DND-41 (cell line): ENCODE measurements at places on chromosomes 6 and 20.

DNA sequence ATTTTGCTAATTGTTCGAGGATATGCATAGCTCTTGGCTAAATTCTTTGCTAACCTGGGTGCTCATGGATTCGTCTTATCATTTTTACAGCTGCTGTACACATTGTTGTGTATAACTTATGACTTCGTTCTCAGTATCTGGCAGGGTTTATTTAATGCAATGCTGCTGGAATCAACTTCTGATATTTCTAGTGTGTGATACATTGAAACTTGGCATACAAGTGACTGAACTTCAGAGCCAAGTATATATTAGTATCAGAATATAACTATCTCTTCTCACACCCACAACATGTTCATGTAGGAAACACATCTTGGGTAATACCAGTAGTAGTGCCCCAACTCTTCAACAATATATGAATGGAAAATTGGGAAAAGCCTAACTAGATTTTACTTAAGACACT lies 764.2 kb downstream of the TENT5A start:
- DNase-seq: no peak

DNA sequence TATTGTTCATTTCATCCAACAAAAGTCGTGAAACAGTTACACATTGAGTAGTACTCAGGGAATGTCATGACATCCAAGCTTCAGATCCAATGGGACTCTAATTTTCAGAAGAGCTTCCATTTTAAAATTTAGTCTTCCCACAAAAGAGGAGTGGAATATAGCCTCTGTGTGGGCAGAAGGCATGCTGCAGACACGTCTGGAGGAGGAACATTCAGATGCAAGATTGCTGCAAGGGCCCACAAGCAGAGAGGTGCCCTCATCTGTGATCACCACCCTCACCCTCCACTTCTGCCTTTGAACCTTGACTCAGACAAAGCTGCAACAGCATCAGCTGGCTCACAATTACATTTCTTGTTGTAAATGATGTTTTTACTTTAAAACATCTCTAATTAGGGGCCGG lies 29.9 kb downstream of the NRN1 start:
- no peak for DNase-seq

DNA sequence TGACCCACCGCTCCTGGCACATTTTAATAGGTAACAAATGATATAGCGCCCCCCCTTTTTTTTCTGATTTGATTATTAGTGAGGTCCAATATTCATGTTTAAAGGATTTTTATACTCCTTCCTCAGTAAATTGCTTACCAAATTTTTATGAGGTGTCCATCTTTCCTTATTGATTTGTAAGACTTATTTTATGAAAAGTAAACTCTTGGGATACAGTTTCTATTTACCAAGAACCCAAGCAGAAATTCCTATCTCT lies 25.1 kb downstream of the TRIM27 start:
- DNase-seq: no peak

DNA sequence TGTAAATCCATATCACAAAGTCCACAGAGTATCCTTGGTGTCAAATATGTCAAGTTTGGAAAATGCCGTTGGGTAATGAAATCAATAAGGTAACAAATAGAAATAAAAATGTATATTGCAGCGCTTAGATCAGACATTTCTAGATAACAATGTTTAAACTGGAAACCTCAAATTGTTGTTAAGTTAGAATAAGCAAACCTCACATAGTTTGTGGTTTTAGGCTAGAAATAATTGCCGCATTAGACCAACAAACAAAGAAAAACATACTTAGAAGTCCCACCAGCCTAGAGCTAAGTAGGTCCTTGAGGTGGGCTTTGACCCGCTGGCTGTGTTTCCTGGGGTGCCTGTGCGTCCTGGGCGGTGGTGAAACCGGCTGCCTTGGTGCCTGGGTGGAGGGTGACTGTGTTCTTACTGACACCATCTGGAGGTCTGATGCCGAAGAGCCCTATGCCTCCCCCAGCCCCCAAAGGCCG lies 71.4 kb downstream of the DACT2 start:
- peak; percentile 32 for DNase-seq

- no peak for DNase-seq
Observed at GRCh38 chr6:112752305-112752704, 405.2 kb downstream of the RFPL4B start.
